Cardiac muscle cell (in vitro differentiated cells and primary cell): ENCODE measurements at places on chromosomes 5 and 9.

GRCh38 chr5:132439521-132440089, 51.0 kb downstream of the IRF1 start:
- H3K27ac ChIP-seq = no peak overlapping the region
- no peaks in the 10 kb centered on the region for H3K36me3 ChIP-seq
- no peak for DNase-seq
- H3K4me3 ChIP-seq = no peak overlapping the region
- peaks cover 11% of the 10 kb centered on the region for H3K4me1 ChIP-seq
- H3K27me3 ChIP-seq = no peaks in the 10 kb centered on the region

DNA sequence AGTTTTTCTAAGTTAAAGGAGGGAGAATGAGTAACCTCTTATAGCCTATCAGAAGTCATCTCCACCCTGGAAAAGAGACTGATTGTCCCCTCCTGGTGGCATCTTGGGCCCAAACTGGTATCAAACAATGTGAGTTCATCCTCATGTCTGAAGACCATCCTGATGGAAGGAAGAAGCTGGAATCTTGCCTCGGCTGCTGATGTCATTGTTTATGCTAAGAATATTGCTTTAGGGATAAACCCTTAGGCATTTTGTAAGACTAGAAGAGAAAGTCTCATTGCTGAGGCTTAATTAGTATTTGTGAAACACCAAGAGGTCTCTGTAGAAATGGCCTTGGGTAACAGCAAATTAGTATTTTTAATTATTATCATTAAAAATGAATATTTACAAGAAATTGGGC, 65.7 kb upstream of the KCNN2 start:
- no peaks in the 10 kb centered on the region for H3K4me1 ChIP-seq
- no peak overlapping the region for H3K27ac ChIP-seq
- H3K4me3 ChIP-seq = no peak overlapping the region

DNA sequence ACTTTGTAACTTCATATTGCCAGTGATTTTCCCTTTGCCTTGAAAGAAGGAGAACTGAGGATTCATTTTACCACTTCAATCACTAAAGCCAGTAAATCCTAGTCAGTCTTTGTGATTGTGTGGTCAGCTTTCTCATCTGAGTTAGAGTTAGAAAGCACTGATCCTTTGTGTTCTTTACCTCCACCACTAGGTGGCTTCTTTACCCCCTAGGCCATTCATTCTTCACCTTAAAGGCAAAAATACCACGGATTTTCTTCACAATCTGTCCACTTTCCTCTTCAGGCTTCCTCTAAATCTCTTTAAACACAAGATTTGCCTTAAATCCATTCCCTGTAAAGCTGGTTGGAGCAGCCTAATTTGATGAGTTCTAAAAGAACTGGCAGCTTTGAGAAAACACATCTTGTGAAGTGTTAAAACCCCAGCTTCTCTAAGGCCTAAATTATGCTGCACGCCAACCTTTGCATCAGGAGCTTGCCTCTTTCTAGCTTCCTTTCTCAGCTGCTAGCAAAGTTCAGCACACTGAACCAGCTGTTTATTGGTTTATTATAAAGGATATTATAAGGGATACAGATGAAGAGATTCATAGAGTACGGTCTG, 20.4 kb downstream of the BDP1 start:
- DNase-seq = peak; percentile 30
- H3K4me3 ChIP-seq = no peak overlapping the region
- no peaks in the 10 kb centered on the region for H3K27me3 ChIP-seq
- peaks cover 18% of the 10 kb centered on the region for H3K36me3 ChIP-seq
- H3K27ac ChIP-seq = peak overlapping the region; percentile 43

DNA sequence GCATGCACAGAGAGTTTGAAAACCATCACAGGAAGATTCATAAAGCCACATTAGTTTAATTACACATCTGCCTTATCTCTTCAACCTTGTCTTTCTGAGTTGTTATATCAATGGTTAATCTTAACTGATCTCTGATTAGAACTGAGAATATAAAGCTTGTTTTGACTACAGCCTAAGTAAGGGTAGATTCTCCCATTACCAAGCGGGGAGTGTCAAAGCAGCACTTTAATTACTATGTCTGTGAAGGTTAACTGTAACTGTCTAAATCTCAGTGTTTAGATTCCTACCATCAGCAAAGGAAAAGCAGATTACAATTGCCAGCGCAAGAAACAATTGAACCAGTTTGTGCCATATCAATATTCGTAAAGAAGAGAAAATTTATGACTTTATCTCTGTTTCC, 348.7 kb downstream of the CDH12 start:
- H3K36me3 ChIP-seq = no peaks in the 10 kb centered on the region
- no peaks in the 10 kb centered on the region for H3K4me1 ChIP-seq
- no peak overlapping the region for H3K4me3 ChIP-seq
- no peak for DNase-seq
- H3K27ac ChIP-seq = no peak overlapping the region
- H3K27me3 ChIP-seq = no peaks in the 10 kb centered on the region

DNA sequence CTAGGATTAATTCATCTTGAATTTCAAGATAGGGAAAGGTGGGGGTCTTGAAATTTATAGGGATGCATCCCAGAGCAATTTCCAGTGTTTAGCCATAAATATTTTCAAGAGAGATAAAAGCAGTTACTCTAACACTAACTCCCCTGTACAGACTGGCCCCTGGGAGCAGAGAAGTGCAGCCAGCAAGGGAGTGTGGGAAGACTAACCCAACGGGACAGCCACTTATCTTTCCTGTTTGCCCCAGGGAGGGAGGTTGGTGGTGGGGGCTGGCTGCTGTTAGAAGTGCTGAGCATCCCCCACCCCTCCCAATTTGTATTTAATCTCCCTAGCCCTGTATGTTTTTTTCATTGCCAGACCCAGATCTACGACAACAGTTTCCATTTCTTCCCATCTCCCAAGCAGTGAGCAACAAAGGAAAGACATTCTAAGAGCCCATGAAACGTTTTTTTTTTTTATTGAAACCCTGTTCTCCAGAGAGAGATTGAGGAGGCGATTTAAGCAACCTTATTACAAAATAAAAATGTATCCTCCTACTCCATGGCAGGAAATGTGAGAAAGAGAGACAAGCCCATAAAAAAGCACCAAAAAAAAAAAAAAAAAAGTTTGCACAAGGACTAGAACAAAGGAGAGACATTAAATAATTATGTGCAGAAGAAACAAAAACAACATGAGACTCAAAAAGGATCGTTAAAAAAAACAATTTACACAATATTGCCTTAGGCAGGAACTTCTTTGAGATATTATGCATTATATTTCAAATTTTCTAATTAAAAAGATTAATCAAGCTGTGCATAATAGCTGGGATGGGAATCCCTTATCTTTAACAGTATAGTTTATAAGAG, 343.4 kb downstream of the ARHGEF28 start:
- H3K27me3 ChIP-seq = no peaks in the 10 kb centered on the region
- no peak overlapping the region for H3K27ac ChIP-seq
- no peak for DNase-seq

GRCh38 chr5:6273090-6273735, 105.1 kb downstream of the MED10 start:
- H3K4me3 ChIP-seq = no peak overlapping the region
- no peaks in the 10 kb centered on the region for H3K27me3 ChIP-seq
- no peaks in the 10 kb centered on the region for H3K36me3 ChIP-seq

GRCh38 chr5:59276917-59277372, 616.6 kb downstream of the PDE4D start:
- peaks cover 23% of the 10 kb centered on the region for H3K4me1 ChIP-seq
- no peak overlapping the region for H3K4me3 ChIP-seq
- H3K36me3 ChIP-seq = no peaks in the 10 kb centered on the region
- DNase-seq = no peak
- H3K27me3 ChIP-seq = no peaks in the 10 kb centered on the region
- H3K27ac ChIP-seq = peak overlapping the region; percentile 90

DNA sequence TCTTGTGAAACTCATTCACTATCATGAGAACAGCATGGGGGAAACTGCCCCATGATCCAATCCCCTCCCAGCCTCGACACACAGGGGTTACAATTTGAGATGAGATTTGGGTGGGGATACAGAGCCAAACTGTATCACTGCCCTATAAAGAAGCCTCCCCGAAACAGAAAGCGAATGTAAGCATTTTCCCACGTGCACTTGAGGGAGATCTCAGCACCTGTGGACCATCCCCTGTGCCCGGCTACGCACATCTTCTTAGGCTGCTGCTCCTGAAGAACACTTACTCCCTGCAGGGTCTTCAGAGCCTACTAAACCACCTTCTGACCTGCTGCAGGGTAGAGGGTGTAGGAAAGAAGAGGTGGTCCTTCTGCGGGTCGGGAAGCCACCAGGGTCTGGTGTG, 410.2 kb upstream of the IRX2 start:
- no peaks in the 10 kb centered on the region for H3K36me3 ChIP-seq
- no peak overlapping the region for H3K4me3 ChIP-seq
- H3K27ac ChIP-seq = no peak overlapping the region
- H3K4me1 ChIP-seq = no peaks in the 10 kb centered on the region
- no peaks in the 10 kb centered on the region for H3K27me3 ChIP-seq
- DNase-seq = no peak

- H3K27ac ChIP-seq = no peak overlapping the region
- no peak overlapping the region for H3K4me3 ChIP-seq
- no peaks in the 10 kb centered on the region for H3K36me3 ChIP-seq
- H3K4me1 ChIP-seq = peaks cover 4% of the 10 kb centered on the region
- no peaks in the 10 kb centered on the region for H3K27me3 ChIP-seq
These were observed 26.7 kb upstream of the FCN1 start for GRCh38 chr9:134944351-134944802.

GRCh38 chr5:93886098-93886806, 144.9 kb upstream of the POU5F2 start:
- no peak overlapping the region for H3K4me3 ChIP-seq
- H3K27me3 ChIP-seq = no peaks in the 10 kb centered on the region
- no peak overlapping the region for H3K27ac ChIP-seq

GRCh38 chr9:22079873-22080341, 70.8 kb upstream of the CDKN2B start:
- no peaks in the 10 kb centered on the region for H3K36me3 ChIP-seq
- no peaks in the 10 kb centered on the region for H3K4me1 ChIP-seq
- H3K4me3 ChIP-seq = no peak overlapping the region
- no peaks in the 10 kb centered on the region for H3K27me3 ChIP-seq

- peaks cover 99% of the 10 kb centered on the region for H3K27me3 ChIP-seq
- H3K27ac ChIP-seq = no peak overlapping the region
- no peaks in the 10 kb centered on the region for H3K4me1 ChIP-seq
- no peak overlapping the region for H3K4me3 ChIP-seq
- no peaks in the 10 kb centered on the region for H3K36me3 ChIP-seq
- DNase-seq = no peak
These were observed 561.1 kb downstream of the NR2F1-AS1 start for GRCh38 chr5:93019896-93020295.

- H3K4me1 ChIP-seq = peaks cover 2% of the 10 kb centered on the region
- no peaks in the 10 kb centered on the region for H3K36me3 ChIP-seq
- H3K27ac ChIP-seq = no peak overlapping the region
- peak overlapping the region; percentile 49 for H3K4me3 ChIP-seq
- DNase-seq = peak; percentile 42
- peaks cover 10% of the 10 kb centered on the region for H3K27me3 ChIP-seq
These were observed 1.4 kb upstream of the COL27A1 start for GRCh38 chr9:114153761-114154599.

GRCh38 chr5:179241175-179241574, 104.1 kb downstream of the ADAMTS2 start:
- H3K36me3 ChIP-seq = no peaks in the 10 kb centered on the region
- H3K4me3 ChIP-seq = no peak overlapping the region
- no peak for DNase-seq
- no peak overlapping the region for H3K27ac ChIP-seq
- H3K27me3 ChIP-seq = no peaks in the 10 kb centered on the region

DNA sequence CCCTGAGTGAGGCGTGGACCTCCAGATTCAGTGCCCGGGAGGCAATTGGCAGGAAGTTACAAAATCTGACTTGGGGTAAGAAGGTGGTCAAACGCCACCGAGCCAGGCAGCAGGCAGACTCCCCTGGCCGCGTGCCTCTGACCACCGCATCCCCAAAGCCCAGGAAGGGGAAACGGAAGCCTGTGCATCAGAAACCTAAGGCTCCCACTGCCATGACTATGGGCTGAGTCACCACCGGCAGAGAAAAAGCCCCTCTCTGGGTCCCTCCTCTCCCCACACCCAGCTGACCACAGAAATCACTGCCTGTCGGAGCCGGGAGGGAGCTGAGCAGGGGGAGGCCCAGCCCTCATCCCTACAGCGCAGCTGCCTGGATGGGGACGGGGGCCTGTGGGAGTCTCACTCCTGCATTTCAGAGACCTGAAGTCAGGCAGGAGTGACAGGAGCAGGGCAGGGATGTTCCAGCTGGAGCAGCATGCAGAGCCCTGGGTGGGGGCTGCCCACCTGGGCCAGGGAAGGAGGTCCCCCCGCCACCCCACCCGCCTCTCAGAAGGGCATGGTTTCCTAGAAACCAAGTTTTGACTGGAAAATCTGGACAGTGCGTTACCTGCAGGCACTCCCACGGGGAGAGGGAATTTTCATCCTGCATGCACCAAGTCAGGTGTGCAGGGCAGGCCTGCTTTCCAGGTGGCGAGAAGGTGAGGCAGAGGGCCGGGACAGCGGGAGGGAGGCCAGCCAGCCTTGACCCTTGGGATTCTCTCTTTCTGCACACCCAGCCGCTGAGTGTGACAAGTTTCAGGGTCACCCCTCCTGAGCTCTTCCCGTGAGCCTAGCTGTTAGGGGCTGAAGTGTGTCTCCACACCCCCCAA, 68.2 kb downstream of the LRSAM1 start:
- no peaks in the 10 kb centered on the region for H3K36me3 ChIP-seq
- no peaks in the 10 kb centered on the region for H3K4me1 ChIP-seq
- peak; percentile 98 for DNase-seq

- peak overlapping the region; percentile 18 for H3K27ac ChIP-seq
- peak; percentile 52 for DNase-seq
- no peak overlapping the region for H3K4me3 ChIP-seq
- H3K4me1 ChIP-seq = no peaks in the 10 kb centered on the region
These were observed 63.1 kb downstream of the TMOD1 start for GRCh38 chr9:97564291-97565175.

DNA sequence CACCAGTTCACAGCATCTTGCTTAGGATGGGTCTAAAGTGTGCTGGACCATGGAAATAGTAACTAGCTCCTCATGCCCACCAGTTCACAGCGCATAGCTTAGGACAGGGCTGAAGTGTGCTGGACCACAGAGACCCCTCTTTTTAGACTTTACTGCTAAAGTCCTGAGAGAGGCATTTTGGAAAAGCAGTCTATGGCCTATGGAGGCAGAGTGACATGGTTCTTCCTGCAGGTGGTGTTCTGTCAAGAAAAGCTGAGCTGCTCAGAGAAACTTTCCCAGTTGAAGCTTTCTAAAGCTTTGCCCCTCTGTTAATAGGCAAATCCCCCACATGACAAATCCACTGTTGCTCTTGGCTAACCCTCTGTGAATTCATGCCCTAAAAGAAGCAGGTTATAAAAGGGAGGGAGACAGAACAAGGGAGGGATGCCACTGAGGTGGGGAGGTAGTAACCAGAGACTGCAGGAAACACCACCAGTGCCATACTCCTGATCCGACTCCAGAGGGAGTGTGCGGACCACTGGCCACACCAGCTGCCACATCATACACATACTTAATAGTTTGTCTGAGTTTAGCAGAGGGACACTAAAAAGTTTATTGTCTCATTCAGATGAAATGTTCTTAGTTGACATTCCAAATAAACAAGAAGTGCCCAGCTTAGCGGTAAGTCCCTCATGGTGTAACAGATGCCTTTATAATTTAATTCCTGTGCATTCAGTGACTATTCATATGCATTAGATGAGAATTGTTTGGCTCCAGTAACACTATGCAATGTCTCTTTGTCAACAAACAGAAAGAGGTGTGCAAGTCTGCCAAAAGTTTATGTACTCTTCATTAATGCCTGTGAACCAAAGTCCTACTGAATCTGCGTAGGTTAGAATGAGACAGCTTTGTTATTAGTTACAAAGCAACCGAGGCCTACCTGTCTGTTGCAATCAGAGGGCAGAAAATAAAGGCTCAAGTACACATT, 236.2 kb upstream of the NFIL3 start:
- H3K4me1 ChIP-seq = peaks cover 2% of the 10 kb centered on the region
- H3K27ac ChIP-seq = no peak overlapping the region
- H3K36me3 ChIP-seq = no peaks in the 10 kb centered on the region
- H3K4me3 ChIP-seq = no peak overlapping the region
